Stimulated activated CD4-positive, alpha-beta T cell treated with anti-CD3 and anti-CD28 coated beads, Interleukin-15, amount 100 ng/mL, for 24 hours (primary cell): ENCODE measurements at places on chromosomes 6 and 20.

DNA sequence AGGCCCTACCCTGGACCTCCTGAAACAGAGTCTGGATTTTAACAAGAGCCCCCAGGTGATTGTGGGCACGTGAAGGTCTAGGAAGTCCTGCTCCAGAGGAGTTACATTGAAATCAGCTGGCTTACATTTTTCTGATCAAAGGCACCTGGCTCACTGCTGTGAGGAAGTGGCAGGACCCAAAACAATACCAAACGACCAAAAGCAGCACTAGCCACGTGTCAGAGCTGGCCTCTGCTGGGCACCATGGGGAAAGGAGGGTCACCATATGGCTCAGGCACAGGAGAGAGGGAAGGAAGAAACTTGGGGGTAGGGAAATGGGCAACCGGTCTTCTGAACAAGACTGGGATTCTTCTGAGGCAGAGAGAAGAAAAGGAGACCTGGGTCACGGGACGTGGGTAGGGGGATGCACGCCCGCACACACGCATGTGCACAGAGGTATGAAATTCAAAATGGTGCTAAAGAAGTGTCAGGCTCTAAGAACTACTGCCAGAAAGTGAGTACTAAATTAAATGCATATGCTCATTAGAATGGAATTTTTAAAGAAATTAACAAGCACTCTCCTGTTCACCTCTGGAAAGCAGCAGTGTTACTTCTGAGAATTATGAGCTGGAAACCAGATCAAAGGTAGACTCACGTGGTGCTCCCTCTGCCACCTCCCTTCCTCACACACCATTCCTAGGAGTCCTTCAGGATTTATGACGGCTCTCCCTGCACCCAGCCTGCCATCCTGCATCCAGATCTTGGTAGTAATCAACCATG is 113.6 kb downstream of the TRERF1 start:
- no peak for DNase-seq

DNA sequence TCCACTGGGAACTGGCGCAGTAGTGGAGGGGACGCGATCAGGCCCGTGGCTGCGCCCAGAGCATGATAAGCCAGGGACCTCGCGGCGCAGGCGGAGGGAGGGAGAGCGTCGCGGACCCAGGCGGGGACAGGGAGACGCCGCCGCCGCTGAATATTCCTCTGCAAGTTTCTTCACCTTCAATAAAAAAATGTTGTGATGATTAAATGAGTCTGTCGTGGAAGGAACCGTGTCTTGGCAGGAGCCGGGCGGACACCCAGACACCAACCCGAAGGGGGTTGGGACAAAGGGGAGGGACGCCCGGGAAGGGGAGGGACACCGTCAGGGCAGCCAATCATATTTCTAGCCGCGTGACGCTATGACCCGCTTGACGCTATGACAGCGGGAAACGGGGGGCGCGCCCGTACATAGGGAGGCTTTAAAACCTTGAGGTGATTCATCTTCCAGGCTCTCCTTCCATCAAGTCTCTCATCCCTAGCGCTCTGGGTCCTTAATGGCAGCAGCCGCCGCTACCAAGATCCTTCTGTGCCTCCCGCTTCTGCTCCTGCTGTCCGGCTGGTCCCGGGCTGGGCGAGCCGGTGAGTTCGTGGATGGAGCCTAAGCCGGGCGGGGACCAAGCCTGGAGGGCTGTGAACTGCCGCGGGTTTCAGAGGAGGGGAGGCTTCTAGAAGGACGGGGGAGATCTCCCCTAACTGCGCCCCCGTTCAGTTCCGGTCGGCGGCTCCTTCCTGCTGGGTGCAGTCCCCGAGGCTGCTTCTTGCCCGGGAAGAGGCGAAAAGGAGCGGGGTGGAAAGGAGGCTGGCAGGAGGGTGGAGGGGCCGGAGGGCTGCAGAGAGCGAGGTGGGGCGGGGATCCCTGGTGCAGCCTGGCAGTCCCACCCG is at the start of gene ULBP2:
Gene ULBP2, plus strand, starts transcription at position 432 of the 878 bp plus-strand sequence. Its CDS starts 59 bp downstream, at position 491.
- DNase-seq: peak; percentile 91

GRCh38 chr20:29740601-29740950 is 1516.9 kb upstream of the DEFB115 start:
- DNase-seq: no peak

- DNase-seq: no peak
These were observed 43.2 kb upstream of the SRF start for GRCh38 chr6:43127877-43128276.

- no peak for DNase-seq
These were observed 203.3 kb downstream of the PREX1 start for GRCh38 chr20:48624315-48625020.

- DNase-seq: no peak
These were observed 310.0 kb upstream of the SPTLC3 start for GRCh38 chr20:12698817-12699216.

- no peak for DNase-seq
These were observed 50.5 kb upstream of the TRIM26 start for GRCh38 chr6:30263734-30264133.

GRCh38 chr20:16030253-16030652 is 543.0 kb downstream of the KIF16B start:
- DNase-seq: no peak

DNA sequence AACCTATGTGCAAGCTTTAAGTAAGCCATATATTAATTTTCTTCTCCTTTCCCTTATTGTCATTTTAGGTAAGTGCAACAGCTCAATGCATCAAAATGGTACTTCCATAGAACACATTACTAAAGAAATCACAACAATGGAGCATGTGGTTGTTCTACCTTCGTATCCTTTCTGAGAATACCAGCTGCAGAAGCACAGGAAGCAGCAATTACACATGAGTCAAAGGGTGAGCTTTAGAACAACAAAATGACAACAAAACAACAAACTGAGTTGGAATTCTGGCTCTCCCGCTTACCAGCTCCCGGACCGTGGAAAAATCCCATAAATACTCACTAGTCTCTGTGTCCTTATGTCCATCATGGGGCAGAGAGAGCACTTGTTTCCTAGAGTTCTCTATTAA is 108.9 kb downstream of the BCAS1 start:
- DNase-seq: no peak

GRCh38 chr20:57615445-57615811 is 4.8 kb downstream of the ZBP1 start:
- DNase-seq: no peak

DNA sequence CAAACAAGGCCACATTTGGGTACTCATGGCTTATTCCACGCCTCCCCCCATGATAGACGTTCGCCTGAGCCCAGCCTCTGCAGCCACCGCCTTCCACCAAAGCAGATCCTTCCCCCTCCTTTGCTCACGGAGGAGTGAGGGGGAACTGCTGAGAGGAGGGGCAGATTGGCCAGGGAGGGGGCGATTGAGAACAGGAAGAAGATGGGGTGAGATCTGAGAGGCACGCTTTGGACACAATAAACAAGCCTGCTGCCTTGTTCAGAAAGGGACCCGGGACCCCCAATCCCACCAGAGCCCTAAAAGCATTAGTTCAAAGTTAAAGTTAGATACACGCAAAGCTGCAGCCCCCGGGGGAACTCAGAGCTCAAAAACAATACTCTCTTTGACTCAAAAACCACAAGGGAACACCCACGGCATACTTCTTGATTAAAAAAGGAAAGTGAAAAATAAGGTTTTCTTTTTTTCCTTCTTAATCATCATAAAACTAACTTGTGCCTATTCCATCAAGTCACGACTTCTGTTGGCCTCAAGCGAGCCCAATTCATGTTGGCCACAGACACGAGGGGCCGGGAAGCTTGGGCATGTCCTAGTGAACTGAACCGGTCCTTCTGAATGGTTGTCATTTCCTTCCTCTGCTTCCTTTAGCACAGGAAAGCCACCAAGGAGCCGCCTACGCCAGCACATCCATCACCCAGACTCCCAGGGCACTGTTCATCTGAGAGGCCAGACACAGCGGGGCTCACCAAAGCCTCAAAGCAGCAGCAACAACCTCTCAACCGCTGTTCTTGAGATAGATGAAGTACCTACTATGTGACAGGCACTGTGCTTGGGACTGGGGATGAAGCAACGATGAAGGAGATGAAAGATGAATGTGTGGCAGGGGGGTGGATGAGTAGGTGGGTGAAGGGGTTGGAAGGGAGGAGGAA is 44.7 kb downstream of the NFATC2 start:
- DNase-seq: peak; percentile 75

GRCh38 chr6:146919017-146919416 is 285.2 kb upstream of the STXBP5 start:
- no peak for DNase-seq

DNA sequence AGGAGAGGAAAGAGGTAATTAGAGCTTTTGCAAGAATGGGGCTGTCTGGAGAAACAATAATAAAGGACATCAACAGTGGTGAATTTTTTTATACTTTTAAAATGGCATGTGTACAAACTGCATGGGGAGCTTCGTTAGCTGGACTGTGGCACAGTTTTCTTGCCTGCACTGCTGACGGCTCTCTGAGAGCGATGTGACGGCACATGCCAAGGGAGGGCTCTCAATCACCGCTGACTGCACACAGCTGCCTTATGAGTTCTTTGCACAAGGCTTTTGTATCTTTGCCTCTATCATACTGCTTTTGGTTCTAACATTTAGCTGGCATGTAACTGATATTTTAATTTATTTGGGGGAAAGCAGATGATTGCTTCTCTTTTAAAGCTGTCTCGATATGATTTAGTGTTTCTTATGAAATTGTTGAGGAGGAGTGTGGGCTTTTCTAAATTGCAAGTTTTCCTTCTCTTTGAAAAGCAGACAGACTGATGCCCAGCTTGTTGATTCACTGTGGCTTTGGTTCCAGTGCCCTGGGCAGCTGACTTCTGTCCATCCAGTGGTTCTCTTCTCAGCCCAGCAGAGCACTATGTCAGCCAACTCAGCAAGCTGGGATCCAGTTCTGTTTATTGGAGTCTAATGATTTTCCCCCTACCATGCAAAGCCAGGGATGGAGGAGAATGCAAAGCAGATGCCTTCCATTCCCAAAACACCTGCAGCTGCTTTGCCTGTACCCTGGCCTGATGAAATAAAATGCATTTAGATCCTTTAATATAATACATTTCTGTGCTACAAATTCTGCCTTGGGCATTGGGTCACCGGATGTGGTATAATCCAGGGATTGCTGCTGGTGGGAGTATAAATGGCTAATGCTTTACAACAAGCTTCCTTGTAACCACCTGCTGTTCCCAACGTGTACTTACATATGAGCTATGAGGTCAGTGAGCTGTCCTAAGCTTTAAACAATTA is 323.9 kb downstream of the ZFAND3 start:
- no peak for DNase-seq

DNA sequence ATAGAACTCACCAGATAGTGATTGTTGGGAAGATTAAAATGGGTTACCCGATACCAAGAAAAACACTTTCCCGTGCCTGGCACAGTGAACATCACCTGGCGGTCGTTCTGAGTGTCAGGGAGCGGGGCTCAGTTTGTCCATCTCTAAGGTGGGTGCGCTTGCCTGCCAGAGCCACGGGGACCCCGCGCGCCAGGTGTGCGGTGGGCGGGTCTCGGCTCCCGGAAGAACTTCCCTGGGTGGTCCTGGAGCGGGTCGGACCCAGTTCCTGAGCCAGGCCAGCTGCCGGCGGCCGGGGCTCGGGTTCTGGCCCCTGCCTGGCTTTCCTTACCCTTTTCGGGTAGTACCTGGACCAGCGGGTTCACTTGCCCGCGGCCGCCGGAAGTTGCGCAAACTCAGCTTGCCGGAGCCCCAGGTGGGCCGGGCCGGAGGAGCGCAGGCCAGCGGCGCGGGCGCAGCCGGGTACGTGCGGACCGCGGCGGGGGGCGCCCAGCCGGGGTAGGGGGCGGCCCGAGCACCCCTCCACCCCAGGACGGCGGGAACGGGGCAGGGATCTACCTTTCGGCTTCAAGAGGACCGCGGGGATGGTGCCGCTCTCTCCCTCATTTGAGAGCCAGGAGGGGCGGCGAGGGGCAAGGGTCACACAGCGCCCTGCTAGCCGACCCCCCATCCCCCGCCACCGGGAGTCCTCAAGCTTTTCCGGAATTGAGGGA is 7.5 kb downstream of the FAM110A start:
- peak; percentile 50 for DNase-seq

GRCh38 chr6:43771858-43772680 is 2.1 kb downstream of the VEGFA start:
- DNase-seq: peak; percentile 82

- DNase-seq: no peak
These were observed 21.8 kb upstream of the LRRN4 start for GRCh38 chr20:6075428-6076219.

DNA sequence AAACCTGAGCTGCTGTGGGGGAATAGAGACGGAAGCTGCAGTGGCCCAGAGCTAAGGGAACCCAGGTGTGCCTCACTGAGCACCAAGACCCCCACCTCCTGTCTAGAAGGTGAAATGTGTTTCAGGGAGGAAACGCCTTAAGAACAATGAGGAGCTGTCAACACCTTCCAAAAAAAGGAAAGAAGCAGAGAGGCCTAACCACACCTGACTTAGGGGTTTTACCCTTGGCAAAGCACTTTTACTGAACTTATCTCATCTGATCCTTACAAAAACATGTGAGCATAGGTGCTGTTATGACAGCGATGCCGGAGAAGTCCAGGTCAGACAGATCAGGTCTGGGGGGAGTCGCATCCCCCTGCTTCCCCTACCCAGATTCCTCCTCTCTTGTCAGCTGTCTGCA is 16.1 kb upstream of the CDKN1A start:
- no peak for DNase-seq

- DNase-seq: peak; percentile 42
These were observed 3.6 kb upstream of the HINT3 start for GRCh38 chr6:125952764-125953501.

DNA sequence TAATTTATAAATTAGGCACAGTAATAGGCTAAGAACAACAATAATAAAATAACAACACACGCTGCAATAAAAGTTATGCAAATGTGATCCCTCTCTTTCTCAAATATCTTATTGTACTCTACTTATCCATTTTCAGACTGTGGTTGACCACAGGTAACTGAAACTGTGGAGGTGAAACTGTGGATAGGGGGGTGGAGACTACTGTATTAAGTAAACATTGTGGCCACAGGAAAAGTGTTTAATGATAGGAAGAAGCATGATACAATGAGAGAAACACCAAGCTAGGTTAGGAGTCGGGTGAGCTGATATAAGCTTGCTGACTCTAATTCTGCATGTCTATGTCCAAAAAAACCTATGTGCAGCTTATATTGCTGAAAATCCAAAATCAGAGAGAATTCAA is 23.0 kb downstream of the NHLRC1 start:
- no peak for DNase-seq

DNA sequence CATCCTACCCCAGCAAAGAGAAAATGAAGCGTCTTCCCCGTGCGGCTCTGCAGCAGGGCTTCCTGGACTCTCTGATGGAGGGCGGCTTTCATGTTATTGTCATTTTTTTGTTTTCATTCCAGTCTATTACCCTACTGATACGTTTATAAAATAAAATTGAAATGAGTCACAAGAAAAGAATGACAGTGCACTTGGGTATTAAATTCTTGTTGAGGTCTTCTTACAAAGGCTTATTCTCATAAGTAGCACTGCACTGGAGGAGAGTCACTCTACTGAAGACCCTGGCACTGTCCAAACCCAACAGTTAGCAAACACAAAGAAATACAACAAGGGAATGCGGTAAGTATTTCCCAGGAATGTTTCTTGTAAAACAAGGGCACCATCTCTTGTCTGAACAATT is 379.3 kb downstream of the MAFB start:
- no peak for DNase-seq
